ENCODE measurements at places on chromosomes 6 and 20. TPM values are rescaled to one million over a fixed set of nuclear protein-coding genes. Genes with fewer than 3 reads are reported as not detected.

DNA sequence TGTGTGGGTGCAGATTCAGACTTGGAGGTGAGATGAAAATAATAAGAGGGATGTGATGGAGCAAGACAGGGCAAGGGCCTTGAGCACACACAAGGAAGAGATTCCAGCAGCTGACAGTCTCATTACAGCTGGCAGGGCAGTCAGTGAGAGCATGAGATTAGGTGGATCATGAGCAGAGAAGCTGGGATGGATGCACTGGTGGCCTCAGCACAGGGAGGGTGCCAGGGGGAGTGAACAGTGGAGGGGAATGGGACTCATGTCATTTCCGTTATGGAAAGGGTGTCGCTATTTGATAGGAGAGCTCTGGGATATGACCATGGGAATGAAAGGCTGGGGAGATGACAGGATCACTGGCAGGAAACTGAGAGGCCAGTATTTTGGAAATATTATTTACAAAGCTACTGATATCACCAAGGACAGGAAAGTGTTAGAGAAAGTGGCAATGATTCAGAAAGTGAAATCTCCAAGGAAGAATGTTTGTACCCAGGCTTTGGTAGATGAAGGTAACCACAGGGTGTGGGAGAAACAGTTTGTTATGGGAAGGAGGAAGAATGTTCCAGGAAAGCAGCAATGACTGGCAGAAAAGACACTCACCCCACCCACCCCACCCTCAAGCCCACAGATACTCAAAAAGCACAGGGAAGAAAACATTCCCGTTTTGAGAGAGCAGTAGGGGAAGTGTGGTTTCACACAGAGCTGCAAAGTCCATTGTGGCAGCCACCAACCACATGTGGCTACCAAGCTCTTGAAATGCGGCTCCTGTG lies 214.7 kb upstream of the PROKR2 start:
- peak; percentile 53 for DNase-seq
- no peak overlapping the region for H3K4me3 ChIP-seq
- no peaks in the 10 kb centered on the region for H3K36me3 ChIP-seq
- peaks cover 7% of the 10 kb centered on the region for H3K4me1 ChIP-seq

- no peaks in the 10 kb centered on the region for H3K27me3 ChIP-seq
- no peak overlapping the region for H3K4me3 ChIP-seq
- no peaks in the 10 kb centered on the region for H3K4me1 ChIP-seq
- H3K36me3 ChIP-seq: no peaks in the 10 kb centered on the region
- no peak overlapping the region for H3K27ac ChIP-seq
Measured at GRCh38 chr6:96236471-96236870, 220.7 kb downstream of the FUT9 start.

GRCh38 chr6:46898006-46898405 lies 23.7 kb downstream of the ADGRF5 start:
- H3K36me3 ChIP-seq: peaks cover 64% of the 10 kb centered on the region
- no peak overlapping the region for H3K4me3 ChIP-seq
- H3K4me1 ChIP-seq: no peaks in the 10 kb centered on the region
- H3K27ac ChIP-seq: no peak overlapping the region

DNA sequence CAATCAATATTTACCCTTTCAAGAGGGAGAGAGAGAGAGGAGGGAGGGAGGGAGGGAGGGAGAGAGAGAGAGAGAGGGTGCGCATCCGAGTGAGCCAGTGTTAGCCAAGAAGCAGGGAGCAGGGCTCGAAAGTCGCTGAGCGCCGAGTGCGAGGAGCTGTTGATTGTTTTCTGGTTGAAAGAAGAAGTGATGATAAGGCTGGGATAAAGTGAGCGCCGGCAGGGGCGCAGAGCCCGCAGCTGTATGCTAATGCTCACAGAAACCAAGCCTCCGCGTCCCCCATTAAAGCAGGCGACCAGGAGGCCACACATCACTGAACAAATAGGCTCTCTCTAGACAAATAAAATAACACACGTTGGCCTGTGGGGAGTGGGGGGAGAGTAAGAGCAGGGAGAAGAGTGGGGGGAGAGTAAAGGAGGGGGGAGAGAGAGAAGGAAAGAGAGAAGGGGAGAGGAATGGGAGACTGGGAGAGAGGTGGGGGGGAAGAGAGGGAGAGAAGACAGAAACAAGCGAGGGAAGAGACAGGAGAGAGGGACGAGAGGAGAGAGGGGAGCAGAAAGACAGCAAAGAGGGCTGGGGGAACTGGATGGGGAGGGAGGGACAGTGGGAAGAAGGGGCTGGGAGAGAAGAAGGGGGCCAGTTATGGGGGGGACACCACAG lies 5.0 kb upstream of the INSM1 start:
- no peak overlapping the region for H3K4me3 ChIP-seq
- peaks cover 12% of the 10 kb centered on the region for H3K27me3 ChIP-seq
- no peaks in the 10 kb centered on the region for H3K4me1 ChIP-seq

Gene HLA-DRB1
- total RNA-seq: 3.1 TPM

Gene EGFL8
- total RNA-seq: 26.0 TPM

Gene ADGRG6
- 30.3 TPM for total RNA-seq
